ENCODE measurements at places on chromosomes 5 and 9.

DNA sequence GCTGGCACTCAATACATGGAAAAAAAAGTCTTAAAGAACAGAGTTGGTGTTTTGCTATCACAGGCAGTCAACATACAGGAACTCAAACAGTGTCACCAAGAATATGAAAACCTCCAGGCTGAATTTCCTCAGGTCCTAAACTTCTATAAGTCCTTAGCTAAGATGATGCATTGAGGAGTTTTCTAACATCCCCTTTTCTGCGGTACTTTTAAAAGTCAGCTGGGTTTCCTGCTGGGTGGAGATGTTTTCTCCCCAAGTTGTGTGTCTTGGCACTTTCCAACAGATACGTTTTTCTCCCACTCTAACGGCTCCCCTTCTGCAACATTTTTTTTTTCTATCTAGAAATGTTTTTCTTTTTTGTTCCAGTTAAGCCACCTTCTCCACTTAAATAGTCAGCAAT lies 244.8 kb upstream of the HAPLN1 start:
- no peak for DNase-seq

- DNase-seq, result no peak
These were observed 11.2 kb upstream of the OLFM1 start for GRCh38 chr9:135076143-135076875.

DNA sequence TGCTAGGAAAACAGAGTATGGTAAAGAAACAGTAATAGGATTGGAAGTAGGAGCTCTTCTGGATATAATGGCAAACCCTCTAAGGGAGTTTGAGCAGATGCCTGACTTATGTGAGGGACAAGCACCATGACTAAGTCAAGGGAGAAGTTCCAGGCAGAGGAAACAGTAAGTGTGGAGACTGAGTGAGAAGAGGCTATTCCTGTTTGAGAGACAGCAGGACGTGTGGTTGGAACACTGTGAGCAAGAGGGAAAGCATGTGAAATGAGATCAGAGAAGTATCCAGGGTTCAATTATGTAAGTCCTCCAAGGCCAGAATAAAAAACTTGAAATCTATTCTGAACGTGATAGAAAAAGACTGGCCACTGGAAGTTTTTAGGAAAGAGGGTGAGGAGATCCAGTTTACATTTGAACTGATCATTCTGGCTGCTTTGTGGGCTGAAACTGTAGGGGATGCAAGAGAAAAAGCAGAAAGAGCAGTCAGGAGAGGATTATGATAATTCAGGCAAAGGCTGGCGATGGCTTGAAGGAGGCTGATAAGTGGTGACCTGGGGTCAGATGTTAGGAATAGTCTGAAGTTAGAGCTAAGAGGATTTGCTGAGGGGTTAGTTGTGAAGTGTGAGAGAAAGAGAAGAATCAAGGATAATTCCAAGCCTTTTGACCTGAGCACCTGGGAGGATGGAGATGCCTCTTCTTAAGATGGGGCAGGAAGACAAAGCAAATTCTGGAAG lies 19.2 kb downstream of the DMAC1 start:
- no peak for DNase-seq

- no peak for DNase-seq
These were observed 36.7 kb upstream of the HMHB1 start for GRCh38 chr5:143775258-143775657.

DNA sequence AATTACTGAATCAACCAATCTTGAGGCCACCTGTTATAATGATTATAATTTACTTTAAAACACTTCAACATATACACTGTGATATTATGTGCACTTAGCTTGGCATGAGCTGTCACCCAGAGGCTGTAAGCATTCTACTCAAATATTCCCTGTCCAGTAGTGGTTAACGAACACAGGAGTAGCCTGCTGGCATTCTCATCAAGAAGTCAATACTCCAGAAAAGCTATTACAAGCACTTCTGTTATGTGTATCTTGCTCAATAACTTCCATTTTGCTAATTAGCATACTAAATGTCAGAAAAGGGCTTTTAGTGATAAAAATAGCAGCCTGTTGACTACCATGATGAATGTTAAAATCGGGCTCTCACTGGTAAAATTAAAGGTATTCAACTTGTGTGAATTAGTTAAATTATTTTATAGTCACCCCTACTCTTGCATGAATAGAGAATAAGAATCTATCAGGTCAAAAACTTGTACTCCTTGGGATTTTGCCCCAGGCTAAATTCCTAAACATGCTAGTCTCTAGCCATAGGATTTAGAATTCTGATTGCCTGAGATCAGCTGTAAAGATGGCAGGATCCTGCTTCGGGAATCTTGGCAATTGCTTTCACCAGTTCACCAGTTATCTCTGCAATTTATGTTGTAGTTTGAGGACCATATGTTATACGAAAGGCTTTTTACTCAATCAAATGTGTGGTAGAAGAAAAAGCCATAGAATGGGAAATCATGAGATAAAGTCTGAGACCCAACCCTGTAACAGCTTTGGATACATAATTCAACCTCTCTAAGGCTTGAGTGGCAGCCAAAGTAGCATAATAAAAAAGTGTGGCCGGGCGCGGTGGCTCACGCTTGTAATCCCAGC lies 43.4 kb upstream of the PAM start:
- DNase-seq, result no peak

DNA sequence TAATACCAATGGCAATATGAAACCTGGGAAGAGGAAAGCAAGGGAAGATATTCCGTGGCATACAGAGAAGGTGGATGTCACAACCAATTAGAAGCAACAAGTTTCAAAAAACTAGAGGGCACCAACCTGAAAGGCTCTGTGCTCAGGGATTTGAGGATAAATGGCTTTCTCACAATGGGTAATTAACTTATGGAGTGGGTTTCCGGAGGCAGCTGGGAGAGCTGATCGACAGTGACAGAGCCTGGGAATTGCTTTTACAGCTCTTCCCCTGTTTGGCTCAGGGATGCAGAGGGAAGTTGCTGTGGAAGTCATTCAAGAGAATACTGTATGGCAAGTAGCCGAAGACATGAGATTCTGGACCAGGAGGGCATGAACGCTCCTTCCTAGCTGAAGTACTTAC lies 237.0 kb downstream of the KIF4B start:
- DNase-seq, result no peak

DNA sequence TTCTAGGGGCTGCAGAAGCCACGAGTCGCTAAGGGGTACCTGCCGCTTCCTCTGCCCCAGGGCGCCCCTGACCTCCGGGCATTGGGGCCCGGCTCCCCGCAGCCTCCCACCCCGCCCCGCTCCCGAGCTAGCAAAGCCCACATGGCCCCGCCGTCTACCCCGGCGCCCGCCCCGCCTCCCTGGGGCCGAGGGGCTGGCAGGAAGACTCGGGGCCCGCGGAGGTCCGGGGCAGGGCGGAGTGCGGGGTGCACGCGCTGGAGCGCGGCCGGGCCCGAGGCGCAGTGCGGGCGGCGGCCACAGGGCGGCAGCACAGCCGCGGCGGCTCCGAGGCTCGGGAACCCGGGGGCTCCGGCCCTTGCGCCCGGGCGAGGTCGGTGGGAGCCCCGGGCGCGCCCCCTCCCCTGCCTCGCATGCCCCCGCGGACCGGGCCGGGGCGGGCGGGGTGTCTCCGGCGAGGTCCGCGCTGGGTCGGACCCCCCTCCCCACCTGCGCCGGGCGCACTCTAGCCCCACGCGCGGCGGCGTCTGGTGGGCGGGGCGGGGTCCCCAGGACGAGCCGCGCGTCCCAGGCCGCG lies 6.7 kb downstream of the NRARP start:
- DNase-seq, result no peak

DNA sequence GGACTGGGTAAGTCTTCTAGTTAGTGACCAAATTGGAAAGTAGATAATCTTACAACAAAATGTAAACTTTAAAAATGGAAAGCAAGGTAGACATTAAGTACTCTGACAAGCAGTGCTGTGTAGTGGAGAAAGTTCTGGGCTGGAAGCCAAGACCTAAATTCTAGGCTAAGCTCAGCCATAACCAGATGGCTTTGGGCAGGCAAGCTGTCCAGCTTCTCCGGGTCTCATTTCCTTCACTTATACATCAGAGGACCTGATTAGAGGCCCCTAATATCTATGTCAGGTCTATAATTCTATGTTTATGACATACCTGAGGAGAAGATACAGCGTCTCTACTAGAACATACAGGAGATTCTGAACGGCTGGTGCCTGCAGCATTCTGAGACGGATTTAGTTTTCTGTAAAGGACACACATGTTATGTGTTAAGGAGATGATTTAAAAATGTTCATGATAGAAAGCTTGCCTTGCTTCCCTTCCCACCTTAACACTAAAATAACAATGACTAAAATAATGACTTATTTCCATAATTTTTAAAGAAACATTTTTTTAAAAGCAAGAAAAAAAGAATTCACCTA lies 61.2 kb downstream of the ELL2 start:
- DNase-seq, result no peak

GRCh38 chr9:121906074-121906870 lies 186.8 kb downstream of the TTLL11 start:
- no peak for DNase-seq

DNA sequence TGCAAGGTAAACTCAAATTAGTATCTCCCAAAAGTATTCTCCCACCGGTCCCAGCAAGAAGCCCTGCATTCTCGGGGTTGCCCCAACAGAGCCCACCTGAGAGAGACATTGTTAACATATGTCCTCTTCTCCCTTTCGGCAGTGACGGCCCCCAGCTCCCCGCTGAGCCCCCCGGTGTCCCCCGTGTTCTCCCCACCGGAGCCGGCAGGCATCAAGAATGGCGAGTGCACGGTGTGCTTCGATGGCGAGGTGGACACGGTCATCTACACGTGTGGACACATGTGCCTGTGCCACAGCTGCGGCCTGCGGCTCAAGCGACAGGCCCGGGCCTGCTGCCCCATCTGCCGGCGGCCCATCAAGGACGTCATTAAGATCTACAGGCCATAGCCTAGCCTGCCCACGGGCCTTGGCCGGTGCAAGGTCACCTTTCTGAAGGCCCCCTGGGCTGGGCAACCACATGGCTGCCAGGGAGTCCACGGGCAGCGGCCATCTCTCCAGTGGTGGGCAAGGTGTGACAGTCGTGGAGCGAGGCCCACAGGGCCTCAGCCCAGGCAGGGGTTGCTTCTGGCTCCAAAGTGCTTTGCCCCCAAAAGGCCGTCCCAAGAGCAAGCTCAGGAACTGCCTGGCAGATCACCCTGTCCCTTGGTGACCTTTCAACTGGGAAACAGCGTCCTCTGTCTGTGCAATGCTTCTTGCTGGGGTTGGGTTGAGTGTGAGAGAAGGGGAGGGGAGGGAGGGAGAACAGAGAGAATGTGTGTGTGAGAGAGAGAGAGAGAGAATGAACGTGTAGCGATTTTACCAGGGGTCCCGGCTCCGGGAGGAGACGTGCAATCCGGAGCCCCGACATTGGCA lies 45.7 kb downstream of the NEURL1B start:
- no peak for DNase-seq

DNA sequence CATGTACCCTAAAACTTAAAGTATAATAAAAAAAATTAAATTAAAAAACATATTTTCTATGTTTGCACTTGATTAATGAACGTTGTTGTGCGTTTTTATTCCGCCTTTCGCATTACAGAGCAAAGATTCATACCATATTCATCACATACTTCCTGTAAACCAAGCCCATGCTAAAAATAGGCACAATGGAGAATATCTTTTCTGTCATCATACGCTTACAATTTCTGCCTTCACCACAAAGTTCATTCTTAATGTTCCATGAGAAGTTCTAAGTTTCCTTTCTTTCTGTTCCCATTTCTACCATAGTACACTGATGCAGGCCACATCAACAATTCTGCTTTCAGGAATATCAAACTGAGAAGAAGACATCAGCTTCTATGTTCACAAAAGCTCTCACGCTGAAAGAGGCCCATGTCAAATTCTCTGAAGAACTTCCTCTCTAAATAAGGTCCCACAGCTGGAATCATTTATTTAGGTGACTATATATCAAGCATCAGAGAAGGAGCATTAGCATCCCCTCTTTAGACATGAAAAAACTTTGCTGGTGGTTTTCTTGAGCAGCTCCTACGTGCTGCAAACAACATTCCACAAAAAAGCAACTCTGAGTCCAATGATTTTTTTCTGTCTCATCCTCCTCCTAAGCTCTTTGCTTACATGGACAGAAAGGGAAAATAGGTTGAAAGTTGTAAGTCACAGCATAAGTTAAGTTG lies 456.4 kb downstream of the CDH10 start:
- DNase-seq, result no peak

DNA sequence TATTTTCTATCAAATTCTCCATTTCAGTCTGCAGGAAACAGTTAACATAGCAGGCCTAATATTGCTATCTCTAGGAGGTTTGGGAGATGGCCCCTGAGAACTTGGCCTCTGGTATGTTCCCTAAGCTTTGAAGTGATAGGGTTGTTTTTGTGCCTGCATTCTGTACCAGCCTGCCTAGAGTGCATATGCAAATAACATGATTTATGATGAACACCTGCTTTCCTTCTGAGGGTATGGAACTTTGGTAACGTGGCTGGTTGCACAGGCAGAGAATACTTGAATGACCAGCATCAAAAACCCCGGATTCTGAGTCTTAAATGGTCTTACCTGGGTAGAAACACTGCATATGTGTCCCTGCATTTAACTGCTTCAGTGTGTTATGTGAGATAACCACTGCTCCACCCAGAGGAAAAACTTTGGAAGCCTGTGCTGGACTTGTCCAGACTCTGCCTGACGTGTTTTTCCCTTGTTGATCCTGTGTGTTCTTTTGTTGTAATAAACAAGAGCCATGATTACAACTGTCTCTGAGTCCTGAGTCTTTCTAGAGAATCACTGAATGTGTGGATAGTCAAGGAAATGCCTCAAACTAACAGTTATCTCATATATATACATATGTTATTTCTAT lies 111.3 kb upstream of the ABCA1 start:
- DNase-seq, result no peak

- no peak for DNase-seq
These were observed 217.3 kb downstream of the ARL15 start for GRCh38 chr5:54093081-54093492.

DNA sequence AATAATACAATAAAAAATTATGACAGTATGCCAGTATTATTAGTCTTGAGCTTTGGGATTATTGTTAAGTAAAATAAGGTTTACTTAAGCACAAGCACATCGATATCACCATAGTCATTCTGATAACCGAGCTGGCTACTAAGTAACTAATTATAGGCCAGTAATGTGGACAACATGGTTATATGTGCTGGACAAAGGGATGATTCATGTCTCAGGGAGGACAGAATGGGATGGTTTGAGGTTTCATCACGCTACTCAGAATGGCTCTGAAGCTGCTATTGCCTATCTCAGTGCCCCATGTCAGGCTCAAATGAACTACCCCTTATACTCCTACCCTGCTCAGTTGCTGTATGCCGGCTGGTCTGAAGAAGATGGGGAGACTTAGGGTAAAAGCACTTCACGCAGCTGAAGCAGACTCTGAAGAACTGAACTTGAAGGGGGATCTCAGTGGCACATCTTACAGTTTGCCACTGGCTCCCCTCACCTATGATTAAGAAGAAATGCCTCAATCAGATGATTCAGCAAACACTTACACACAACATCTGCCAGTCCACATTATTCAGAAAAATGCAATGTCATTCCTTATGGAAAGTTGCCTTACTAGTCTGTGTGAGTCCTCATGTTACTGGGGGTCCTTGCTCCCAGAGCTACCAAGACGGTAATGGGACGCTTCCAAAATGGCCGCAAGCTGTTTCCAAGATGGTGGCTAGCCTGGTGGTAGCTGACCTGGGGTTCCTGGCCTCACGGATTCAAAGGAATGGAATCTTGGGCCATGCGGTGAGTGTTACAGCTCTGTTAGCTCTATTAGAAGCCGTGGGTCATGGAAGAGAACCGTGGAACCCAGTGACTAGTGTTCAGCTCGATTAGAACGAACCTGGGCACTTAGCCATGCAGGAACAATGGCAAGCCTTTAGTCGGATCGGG lies 1098.6 kb downstream of the TAF11L14 start:
- DNase-seq, result no peak

- no peak for DNase-seq
These were observed 22.1 kb upstream of the LRRC14B start for GRCh38 chr5:169071-169727.

- no peak for DNase-seq
These were observed 23.8 kb downstream of the PHAX start for GRCh38 chr5:126624534-126624933.
